Fibroblast of lung (primary cell): ENCODE measurements at places on chromosomes 2 and 18.

GRCh38 chr18:45757005-45757404 lies 33.0 kb downstream of the SLC14A1 start:
- no peak for DNase-seq

GRCh38 chr2:59237311-59237710 lies 996.2 kb upstream of the FANCL start:
- DNase-seq, result no peak

DNA sequence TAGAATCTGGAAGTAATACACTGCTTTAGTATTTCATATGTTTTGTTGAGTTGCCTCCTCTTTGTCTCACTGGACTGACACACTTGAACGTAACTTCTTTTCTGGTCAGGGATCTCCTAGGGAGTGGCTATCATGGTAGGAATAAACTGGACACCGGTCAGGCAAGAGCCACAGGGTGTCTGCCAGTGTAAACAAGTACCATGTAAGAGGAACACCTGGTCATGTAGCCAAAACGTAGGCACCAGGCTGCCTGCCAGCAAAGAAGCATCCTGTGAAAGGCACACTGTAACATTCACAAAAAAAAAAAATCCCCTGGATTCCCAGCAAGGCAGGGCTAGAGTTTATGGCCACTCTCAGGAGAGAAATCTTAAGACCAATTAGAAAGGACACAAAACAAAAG lies 372.8 kb upstream of the RND3 start:
- DNase-seq, result no peak

- DNase-seq, result peak; percentile 96
These were observed 4.3 kb downstream of the COL3A1 start for GRCh38 chr2:188978291-188979081.

DNA sequence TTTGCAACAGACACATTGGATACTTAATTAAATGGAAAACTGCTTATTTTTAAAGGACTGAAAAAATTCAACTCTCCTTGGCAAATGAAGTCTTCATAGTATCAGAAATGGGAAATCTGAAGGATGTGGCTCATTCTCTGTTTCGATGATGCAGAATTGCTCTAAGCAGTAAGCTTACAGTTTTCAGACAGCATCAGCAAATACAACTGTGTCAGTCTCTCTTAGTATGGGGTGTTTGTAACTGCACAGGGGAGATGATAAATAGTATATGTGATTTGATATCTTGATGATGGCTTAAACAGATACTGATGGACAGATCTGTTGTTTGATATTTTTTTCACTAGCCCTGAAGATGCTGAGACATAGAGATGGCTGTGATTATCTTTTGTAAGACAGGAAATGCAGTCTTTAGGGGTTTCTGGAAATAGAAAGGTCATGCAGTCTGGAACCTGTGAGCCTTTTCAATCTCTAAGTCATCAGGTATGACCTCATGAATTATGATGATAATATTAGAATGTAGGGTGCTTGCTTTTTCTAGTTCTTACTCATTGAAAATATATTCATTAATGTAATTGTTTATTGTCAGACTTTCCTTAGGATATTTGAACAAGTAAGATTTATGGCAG lies 84.2 kb downstream of the SLC4A10 start:
- DNase-seq, result no peak

- DNase-seq, result peak; percentile 97
These were observed 134.5 kb downstream of the NAPG start for GRCh38 chr18:10660179-10660884.

DNA sequence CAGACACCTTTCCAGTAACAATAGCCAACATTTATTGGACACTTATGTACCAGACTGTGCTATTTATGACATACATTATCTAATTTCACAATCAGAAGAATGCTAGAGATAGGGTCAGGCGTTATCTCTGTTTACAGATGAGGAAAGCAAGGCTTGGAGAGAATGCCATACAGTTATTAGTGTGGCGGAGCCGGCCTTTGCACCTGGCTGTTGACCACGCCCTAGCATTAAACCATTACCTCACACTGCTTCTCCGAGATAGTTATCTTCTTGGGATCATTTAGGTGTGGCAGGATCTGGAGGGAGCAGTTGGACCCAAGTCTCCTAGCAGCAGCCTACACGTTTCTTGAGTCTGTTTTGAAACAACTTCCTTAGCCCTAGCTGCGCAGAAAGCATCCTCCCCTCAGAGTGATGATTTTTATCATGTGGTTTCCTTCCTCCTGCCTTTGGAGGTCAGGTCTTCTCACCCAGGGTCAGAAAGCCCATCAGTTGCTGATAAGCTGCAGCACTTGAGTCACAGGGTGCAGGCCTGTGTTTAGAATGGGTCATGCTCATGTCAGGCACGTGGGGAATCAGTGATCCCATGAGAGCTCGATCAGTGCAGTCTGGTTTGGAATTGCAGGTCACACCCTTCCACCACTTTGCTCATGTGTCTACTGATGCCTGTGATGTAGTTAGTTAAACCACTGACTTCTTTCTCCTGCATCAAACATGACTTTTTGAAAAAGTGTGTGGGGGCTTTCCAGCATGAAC lies 118.2 kb downstream of the SPTBN1 start:
- peak; percentile 56 for DNase-seq

DNA sequence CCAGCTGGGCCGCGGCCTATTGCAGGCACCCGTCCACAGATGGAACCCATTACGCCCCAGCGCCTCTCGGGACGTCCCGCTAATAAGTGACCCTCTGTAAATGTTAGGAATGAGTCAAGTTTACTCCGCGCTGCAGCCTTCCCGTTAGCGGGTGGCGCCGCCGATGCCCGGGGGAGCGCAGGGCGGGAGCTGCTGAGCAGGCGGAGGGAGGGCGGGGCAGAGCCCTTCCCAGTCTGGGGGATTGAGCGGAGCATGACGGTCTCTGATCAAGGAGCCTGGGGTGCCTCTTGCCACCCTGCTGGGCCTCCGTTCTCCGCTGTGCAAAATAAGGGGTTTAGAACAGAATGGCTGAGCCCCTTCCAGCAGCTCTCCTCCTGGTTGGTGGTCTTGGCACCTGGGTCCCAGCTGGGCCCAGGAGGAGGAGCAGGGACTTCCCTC lies 10.5 kb downstream of the CROCC2 start:
- peak; percentile 83 for DNase-seq

GRCh38 chr18:74796841-74797576 lies 199.3 kb downstream of the ZNF407 start:
- peak; percentile 44 for DNase-seq

DNA sequence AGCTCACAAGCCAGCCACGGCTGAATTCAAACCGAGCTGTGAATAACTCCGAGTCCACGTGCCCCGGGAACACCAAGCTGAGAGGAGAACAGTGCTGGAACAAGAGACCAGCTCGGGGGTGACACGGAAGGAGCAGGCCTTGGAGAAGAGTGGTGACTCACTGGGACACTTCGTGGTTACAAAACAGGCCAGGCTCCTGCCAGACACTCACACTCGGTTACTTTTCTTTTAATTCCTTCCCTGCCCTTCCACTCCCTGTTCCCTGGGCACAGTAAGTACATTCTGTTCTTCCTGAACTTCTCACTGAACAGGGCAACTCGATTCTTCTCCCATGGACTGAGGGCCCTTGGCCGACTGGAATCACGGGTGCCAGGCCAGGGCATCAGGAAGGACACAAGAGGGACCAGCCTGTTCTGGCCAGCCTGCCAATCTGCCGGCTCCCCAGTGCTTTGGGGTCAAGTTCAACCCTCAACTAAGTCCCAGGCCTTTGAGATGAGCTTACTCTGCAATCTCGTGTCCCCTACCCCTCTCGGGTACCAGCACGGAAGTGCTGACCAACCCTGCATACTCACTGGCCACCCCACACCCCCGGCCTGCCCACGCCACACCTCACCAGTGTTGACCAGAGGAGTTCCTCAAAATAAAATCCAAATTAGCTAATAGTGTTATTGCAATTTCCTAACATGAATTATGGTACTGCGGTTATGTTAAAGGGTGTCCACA lies 87.5 kb downstream of the TFCP2L1 start:
- DNase-seq, result peak; percentile 61

DNA sequence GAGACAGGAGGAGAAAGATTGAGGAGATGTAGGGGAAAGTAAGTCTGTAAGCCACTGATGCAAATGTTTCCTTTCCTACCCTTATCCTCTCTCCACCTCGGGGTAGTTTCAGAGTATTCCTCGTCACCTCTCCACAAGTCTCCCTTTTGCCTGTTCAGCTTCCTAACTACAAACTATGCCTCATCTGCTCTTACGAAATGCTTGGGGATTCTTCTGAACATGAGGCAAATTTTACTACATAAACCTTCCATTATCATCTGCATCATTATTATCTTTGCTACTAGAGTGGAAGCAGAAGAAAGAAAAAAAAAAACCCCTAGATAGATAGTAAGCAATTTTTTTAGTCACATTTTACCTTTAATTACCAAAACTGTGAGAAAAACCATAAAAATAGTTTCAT lies 43.1 kb upstream of the CWC22 start:
- peak; percentile 31 for DNase-seq

DNA sequence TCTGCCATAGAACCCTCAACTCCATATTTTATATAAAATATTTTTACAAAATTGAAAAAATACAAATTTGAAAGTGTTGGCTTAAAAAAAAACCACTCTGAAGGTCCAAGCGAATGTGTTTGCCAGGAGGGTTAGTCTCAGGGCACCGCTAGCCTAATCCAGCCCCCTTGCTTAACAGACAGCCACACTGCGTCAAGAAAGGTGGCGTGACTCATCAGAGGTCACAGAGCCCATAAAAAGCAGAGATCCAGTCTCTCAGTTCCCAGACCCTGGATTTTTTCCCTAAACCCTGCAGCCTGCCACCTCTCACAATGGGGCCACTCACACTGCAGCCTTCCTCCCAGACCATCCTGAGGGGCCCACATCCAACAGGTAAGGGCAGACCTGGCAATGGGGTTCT lies 3.9 kb upstream of the TNS1 start:
- peak; percentile 66 for DNase-seq

GRCh38 chr2:134432435-134432883 lies 178.6 kb downstream of the MGAT5 start:
- no peak for DNase-seq

DNA sequence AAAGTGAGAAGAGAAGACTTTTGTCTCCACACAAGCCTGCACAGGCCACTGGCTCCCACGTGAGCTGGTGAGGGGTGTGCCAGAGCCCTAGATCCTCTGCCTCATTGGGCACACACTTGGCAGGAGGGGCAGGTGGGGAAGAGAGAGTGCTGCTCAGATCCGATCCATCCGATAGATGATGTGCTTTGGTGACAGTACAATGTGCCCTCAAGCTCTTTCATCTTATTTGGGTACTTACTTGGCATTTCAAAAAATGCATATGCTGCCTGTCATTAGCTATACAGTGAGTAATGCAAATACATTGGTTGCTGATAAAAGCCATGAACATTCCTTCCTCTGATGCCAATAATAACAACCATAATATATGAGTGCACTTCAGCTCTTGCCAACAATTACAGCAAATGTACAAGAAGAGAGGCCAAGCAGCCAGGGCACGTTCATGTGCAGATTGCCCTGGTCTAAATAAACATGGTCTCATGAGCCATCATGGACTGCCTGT lies 255.3 kb downstream of the VAPA start:
- DNase-seq, result peak; percentile 79

DNA sequence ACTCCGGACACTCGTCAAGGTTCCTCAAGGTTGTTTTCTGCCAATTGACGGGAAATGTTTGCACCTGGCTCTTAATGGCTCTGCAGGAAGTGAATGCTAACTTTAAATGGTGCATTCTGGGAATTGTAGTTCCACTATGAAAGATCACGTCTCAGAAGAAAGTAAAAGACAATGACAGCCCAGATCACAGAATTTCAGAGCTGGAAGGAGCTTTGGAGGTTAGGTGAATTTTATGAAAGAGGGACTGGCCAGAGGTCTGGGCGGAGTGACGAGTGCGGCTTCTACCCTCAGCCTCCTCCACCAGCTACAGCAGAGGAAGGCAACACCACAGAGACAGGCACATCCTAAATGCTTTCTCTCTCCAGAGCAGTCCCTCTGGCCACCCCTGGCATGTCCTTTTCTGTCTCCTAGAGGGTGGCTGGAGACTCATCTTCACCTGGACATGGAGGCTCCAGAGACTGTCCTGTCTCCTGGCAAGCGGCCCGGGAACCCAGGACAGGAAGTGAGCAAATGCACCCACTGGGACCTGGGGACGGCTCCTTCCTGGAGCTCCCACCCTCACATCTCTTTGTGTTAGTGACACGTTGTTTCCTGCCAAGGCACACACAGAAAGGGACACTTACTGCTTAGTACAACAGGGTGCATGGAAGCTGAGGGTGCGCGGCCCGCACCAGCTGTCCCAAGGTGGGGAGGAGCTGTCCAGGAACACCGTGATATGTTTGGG lies 19.4 kb downstream of the THAP4 start:
- DNase-seq, result no peak

- DNase-seq, result peak; percentile 64
These were observed 304.7 kb downstream of the FBXO15 start for GRCh38 chr18:73842795-73843394.

DNA sequence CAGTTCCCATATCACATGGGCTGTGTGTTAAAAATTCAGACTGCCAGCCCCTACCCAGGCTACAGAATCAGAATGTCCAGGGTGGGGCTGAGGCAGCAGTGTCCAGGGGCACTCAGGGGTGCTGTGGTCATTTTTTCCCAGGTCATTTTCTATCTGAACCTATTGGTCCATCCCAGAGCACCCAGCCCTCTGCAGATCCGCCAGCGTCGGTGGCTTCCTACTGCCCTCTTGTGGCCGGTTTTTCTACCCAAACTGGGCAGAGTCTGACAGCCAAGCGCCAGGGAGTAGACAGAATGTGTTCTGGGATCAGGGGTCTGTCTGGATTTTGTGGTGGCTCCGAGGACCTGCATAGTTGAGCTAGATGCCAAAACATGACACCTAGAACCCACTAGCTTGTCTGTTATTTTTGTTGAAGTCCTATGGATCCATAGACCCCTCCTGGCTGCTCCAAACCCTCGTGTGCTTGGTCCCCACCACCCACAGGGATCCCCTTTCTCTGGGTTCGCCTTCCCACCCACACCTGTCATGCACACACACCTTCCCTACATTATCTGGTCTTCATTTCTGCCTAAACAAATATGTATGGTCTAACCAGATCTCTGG lies 34.1 kb upstream of the RMDN2 start:
- peak; percentile 66 for DNase-seq

DNA sequence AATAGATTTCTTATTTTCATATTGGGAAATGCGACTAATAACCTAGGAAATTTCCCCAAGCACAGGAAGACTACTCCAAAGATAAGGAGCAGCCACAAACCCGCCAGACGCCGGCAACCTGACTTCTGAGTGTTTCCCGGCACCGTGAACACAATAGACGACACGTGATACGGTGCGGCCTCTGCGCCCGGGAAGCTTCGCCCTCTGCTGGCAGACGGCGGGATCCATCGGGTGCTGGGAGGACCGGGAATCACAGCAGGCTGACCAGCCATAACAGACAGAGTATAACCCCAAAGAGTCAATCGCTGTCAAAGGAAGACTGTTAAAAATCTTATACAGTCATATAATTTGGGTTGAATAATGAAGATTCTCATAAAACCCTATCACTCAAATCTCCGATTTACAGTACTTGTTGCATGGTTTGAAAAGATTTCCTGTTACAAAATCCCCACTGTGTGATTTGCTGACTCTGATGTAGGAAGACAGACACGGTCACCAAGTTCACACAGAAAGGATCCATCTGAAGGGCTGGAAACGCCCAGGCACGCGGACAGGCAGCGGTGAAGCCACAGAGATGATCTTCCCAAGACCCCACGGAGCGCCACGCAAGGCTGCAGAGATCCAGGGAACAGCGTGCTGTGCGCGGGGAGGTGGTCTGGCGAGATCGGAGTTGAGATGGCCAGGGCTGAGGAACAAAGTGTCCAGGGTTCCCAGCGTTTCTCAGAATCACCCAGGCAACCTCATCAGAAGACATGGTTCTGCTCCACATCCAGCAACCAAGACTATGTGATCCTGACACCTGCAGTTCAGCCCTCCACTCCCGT lies 73.8 kb downstream of the EIPR1 start:
- peak; percentile 80 for DNase-seq
